ENCODE measurements at places on chromosomes 2 and 18.

DNA sequence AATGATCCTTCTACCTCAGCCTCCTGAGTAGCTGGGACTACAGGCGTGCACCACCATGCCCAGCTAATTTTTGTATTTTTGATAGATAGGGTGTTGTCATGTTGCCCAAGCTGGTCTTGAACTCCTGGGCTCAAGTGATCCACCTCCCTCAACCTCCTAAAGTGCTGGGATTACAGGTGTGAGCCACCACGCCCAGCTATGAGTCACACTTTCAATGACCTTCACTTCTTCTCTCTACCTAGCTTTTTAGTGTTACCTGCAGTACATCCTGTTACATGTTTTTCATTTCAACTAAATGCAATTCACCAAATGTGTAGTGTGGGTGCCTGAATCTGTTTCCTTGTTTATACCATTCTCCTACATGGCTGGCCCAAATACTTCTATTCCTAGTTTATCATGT lies 64.0 kb downstream of the SLC39A10 start:
- DNase-seq, result no peak

DNA sequence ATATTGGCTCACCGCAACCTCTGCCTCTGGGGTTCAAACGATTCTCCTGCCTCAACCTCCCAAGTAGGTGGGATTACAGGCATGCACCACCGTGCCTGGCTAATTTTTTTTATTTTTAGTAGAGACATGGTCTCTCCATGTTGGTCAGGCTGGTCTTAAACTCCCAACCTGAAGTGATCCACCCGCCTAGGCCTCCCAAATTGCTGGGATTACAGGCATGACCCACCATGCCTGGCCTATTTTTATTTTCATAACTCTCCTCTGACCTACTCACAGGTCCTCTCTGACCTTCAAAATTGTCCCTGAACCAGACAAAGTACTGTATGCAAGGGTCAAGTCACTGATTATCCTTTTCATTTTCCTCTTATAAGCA lies 16.0 kb upstream of the KLHL23 start:
- no peak for DNase-seq

GRCh38 chr2:111052621-111053020 lies 68.1 kb upstream of the BCL2L11 start:
- DNase-seq, result no peak

DNA sequence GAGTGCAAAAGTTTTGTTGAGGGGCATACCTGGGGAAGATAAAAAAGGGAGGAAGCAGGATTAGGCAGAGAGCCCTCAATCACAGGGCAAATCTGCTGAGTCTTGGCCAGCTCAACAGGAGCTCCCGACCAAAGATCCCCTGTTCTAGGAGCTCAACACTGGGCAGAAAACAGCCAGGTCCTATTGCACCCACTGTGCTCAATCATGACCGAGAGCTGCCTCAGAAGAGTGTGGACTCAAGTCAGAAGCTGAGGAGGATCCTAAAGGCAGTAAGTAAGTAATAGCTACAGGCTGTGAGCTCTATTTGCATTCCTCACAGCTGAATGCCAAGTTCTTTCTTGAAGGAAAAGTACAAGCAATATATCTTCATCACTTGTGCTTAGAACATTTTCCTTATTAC lies 334.4 kb upstream of the NRP2 start:
- no peak for DNase-seq

DNA sequence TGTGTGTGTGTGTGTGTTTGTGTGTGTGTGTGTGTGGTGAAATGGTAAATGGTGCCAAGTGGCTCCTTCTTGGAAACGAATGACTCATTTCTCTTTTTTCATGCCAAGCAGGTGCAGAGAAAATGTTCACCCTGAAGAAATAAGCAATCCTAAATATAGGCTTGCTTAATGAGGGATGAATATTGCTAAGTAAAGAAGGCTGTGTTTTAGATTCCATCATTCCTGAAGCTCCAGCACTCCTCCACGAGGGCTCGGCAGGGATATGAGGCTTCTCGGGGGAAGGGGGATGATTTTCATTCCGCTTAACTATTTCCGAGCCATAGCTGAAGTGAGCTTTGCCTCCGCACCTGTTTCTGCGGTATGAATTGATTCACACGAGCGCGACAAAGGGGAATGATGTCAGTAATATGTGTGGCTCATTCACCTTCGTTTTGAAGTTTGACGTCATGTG lies 72.9 kb downstream of the TSN start:
- no peak for DNase-seq

DNA sequence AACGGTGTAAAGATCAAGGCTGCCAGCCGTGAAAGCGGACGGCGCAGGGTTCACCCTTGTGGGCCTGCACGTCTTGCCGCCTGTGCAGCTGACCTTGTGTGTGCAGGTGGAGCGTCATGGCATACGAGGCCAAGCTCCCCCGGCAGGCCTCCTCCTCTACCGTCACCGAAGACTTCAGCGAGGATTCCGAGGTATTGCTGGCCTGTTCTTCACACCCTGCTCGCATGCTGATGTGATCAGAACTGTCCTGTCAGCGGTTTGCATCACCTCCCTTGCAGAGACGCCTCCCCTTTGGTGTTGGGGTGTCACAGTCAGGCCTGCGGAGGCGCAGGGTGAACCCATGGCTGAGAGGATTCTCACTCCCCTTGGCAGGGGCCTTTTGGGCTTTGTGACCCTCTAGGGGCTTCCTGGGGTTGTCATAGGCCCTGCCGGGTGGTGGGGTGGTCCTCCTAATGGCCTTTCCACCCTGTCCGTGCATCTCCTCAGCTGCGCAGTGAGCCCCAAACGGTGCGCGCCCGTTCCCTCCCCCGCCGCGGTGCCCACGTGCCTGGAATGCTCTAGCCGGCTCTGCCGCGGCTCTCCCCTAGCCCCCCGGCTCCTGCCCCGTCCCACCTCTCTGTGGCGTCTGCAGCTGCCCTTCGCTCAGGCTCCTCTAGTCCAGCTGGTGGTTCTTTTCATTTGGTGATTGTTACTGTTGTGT lies 92.5 kb downstream of the DGKD start:
- no peak for DNase-seq

DNA sequence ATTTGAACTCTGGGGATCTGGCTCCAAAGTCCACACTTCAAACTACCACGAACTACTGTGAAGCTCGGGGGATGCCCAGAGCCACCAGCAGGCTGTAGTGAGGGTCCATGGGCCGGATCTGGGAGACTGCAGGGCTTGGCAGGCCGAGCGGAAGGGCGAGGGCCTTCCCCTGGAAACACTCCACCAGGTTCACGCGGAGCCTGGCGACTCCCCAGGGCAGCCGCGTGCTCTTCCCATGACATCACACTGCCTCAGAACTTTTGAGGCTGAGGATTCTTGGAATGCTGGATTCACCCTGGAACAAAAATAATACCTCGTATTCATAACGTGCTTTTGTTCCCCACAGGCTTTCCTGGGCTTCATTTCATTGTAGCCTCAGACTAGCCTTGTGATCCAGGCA lies 201.0 kb downstream of the SMAD7 start:
- no peak for DNase-seq

DNA sequence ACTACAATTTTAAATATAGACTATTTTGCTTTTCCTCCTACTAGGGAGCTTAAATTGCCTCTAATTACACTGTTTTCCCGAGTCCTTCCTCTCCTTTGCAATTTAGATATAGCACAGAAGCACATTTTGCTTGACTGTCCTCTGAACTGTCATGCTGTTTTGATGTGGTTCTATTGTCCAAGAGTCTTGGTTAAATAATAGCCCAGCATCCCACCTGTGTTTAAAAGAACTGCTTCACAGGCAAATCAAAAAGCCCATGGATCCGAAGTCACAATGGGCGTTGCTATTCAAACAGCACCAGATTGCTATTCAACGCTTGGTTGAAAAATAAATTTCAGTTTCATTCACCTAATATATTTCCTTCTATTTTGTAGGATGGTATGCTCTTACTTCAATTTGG lies 22.3 kb upstream of the ACTR3 start:
- DNase-seq, result no peak

GRCh38 chr2:27198627-27199026 lies 13.2 kb upstream of the ATRAID start:
- no peak for DNase-seq

- no peak for DNase-seq
These were observed 29.2 kb downstream of the RPRD1A start for GRCh38 chr18:36038102-36038663.

DNA sequence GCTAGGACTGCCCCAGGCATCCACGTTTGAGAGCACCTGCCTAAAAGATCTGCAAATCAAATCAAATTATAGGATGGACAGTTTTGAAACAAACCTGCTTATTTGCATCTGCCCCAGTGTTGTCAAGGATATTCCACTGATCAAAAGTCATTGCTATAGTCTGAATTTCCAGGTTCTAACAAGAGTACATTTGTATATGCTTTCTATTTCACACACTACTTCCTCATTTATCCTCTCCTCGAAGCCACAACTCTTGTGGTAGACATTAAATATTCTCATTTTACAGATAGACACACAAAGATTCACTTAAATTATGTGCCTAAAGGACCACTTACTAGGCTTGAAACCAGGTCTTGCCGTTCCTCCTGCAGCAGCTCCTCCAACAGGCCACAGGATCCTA lies 11.9 kb upstream of the TET3 start:
- DNase-seq, result no peak

DNA sequence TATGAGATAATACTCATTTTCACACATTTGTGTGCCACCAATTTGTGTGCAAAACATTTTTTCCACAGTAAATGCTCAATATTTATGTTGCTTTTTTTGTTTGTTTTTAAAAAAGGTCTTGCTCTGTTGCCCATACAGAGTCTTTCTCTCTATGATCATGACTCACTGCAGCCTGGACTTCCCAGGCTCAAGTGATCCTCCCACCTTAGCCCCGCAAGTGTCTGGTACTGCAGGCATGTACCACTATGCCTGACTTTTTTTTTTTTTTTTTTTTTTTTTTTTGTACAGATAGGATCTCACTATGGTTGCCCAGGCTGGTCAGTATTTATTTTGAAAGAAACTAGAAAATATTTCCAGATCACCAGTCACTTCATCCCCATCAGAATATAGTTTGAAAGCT lies 297.8 kb upstream of the GYPC start:
- DNase-seq, result no peak

- no peak for DNase-seq
These were observed 75.1 kb downstream of the PLEKHM3 start for GRCh38 chr2:207950063-207950760.

- no peak for DNase-seq
These were observed 665.8 kb upstream of the ZEB2 start for GRCh38 chr2:145185696-145186095.

- DNase-seq, result no peak
These were observed 6.3 kb upstream of the PKDCC start for GRCh38 chr2:42041377-42042127.

DNA sequence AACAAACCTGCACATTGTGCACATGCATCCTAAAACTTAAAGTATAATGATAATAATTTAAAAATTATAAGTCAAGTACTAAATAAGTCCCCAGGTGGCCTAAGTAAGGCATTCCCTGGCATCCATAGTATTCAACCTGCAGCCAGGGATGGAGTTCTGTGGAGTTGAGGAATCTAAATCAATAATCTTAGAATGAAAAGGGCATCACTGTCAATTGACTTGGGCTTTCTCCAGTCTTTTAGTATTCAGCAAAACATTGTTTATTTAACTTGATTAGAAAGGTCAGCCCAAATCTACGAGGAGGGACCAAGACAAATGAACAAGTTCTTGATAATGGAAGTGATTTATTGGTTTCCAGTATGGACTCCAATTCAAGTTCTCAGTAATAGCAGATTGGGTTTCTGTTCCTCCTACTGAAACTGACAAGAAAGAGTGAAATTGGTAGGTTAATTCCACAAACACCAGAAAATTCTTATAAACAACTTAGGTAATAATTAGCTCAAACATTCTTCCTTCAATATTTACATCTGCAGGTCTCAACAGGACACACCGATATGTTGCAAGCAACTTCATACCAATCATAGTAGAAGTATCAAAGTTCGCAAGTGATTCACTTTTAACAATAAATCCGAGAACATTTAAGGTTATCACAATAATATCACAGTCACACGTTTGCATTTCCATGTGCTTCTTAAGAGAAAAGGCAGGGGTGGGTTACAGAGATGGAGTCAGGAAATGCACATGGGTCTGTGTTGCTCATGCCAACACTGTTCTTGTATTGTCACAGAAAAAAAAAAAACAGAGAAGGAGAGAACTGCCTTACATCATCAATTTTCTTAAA lies 51.7 kb upstream of the EHBP1 start:
- DNase-seq, result no peak

GRCh38 chr2:30446602-30447148 lies 371 bp upstream of the LCLAT1 start:
- DNase-seq, result no peak

DNA sequence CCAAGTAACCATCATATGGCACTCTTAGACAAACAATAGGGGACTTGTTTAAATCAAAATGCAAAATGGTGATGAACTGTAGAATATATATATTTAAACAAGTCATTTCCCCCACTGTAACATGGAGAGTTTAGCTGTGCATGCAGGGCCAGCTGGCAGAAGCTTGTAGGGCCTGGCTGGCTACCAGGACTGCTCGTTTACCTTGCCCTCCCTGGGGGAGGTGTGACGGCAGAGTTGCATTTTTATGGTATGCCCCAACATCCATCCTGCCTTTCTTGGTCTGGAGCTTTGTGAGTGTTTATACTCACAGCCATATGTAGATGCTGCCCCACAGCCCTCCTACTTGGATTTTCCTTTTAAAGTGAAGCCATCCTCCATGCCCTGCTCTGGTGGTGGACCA lies 101.7 kb upstream of the ZFP36L2 start:
- no peak for DNase-seq

DNA sequence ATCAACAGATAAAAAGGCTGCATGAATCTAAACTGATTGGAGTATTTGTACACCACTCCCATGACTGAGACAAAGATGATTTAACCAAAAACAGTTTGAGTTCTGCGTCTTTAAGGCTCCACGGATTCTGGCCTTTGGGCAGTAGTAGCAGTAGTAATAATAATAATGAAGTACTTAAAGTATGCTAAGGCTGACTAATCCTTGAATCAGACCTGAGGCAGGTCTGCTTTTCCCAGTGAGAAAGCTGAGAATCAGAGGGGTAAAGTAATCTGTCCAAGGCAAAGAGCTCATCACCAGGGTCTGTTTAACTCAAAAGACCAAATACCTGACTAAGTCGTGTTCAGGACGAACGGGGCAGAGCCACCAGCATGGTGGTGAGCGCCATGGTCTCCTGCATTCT lies 61.4 kb downstream of the ID2 start:
- DNase-seq, result no peak

DNA sequence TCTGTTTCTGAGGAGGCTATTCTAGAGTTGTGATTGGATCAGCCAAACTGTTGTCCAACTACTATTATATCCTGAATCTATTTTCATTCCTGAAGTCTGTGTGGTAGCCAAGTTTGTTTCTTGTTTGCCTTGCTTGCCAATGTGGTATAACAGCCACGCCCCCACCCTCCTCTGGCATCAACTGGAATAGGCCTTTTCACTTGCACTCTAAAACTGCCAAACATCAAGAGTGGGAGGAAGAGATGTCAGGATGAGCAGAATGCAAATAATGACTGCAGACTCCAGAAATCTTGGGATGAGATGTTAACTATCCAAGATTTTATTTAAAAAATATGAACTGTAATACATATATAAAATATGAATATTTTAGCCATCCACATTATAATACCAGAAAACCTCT lies 246.1 kb downstream of the NRXN1 start:
- no peak for DNase-seq

- no peak for DNase-seq
These were observed 11.9 kb downstream of the GAL3ST2 start for GRCh38 chr2:241788572-241788971.

GRCh38 chr2:171342067-171342413 lies 91.8 kb downstream of the METTL8 start:
- no peak for DNase-seq
